ENCODE measurements at places on chromosomes 16 and 17. TPM values are rescaled to one million over a fixed set of nuclear protein-coding genes. Genes with fewer than 3 reads are reported as not detected.
A peak's percentile ranks its signal among the peaks of the same experiment; 100 is the strongest.

DNA sequence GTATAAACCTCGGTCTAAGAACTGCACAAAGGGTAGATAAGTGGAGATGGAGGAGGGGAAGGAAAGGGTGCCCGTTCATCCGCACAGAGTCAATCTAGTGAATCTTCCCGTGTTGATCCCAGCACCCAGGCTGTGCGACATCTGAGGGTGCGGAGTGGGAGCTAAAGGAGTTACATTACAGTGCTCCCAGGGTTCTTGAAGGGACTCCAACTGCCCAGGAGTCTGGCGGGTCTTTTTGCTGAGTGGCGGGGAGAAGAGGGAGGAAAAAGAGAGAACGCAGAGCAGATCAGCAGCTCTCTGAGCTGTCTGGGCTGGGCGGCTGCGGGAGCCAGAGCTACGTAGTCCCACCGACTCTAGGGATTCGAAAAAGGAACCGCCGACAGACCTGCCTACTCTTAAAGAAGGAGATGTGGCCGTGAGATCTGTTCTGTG is 1.6 kb upstream of the CA10 start:
- peaks cover 6% of the 10 kb centered on the region for H3K27me3 ChIP-seq
- no peaks in the 10 kb centered on the region for H3K4me1 ChIP-seq
- no peaks in the 10 kb centered on the region for H3K36me3 ChIP-seq
- DNase-seq: no peak

Gene HAP1
- total RNA-seq: under 0.01 TPM

Gene CD300LB
- total RNA-seq: not detected

- H3K4me1 ChIP-seq: no peaks in the 10 kb centered on the region
- H3K4me3 ChIP-seq: no peak overlapping the region
- no peaks in the 10 kb centered on the region for H3K36me3 ChIP-seq
- H3K27ac ChIP-seq: no peak overlapping the region
- no peak for DNase-seq
These were observed 44.3 kb downstream of the PMP22 start for GRCh38 chr17:15220785-15221184.

Gene KIAA0513
- total RNA-seq: 35.1 TPM

DNA sequence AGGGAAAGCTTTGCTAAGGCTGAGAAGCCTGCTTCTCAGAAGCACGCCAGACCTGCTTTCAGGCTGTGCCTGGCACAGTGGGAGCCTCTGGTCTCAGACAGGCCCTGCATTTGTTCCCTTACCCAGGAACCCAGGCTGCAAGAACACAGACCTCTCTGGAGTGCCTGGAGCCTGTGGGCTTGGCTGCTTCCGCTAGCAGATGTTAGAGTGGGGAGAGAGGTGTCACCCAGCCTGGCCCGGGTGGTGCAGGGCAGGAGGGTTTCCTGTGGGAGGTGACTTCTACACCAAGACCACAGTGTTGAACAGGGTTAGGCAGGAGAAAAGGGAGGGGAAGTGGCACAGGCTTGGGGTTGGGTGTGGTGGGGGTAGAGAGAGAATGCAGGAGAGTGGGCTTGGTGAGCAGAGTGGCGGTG is 35.8 kb upstream of the ADGRG1 start:
- no peak overlapping the region for H3K4me3 ChIP-seq
- DNase-seq: no peak
- H3K4me1 ChIP-seq: peaks cover 16% of the 10 kb centered on the region
- H3K27ac ChIP-seq: no peak overlapping the region
- H3K36me3 ChIP-seq: no peaks in the 10 kb centered on the region
- H3K27me3 ChIP-seq: peaks cover 10% of the 10 kb centered on the region

GRCh38 chr16:77500286-77500598 is 65.4 kb upstream of the ADAMTS18 start:
- peaks cover 9% of the 10 kb centered on the region for H3K4me1 ChIP-seq
- no peak overlapping the region for H3K27ac ChIP-seq
- H3K4me3 ChIP-seq: no peak overlapping the region
- DNase-seq: no peak

Gene KRTAP1-5
- total RNA-seq: 31.8 TPM

DNA sequence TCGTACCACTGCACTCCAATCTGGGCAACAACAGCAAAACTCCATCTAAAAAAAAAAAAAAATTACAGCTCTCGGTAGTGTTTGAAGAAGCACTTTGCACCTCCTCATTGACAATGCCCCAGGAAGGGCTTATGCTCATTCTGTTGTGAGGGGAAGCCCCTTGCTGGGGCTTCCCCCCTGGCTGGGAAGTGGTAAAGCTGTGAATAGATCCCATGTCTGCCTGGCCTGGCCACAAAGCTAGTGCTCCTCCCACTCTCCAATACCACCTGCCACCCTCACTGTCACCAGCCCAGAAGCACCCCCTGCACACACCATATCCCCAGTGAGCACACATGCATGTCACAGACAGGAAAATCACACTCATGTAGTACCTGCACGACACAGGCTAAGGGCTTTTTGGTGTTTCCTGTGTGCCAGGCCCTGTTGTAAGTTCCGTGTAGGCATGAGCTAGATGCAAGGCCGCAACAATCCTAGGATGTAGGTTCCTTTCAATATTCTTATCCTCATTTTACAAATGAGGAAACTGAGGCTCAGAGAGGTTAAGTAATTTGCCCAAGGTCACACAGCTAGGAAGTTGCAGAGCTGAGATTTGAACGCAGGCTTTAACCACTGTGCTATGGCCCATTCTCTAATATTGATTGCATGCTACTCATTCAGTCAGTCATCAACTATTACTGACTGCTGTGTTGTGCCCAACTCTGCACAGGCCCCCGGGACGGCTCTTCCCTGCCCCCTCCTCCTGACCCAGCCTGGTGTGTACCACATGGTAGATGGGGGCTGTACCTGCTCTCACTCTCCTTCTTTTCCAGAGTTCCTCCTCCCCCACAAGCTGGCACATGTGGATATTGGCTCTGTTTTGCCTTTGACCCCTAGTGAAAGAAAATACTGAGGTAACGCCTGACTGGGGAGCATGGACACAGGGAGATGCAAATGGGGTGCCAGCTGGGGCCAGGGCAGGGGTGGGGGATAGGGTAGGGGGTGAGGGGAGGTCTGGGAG is 11.9 kb upstream of the COL1A1 start:
- DNase-seq: peak; percentile 26
- no peaks in the 10 kb centered on the region for H3K36me3 ChIP-seq
- H3K4me1 ChIP-seq: peaks cover 82% of the 10 kb centered on the region
- peak overlapping the region; percentile 96 for H3K27ac ChIP-seq
- no peak overlapping the region for H3K4me3 ChIP-seq

Gene CDH1
- 1.1 TPM for total RNA-seq

DNA sequence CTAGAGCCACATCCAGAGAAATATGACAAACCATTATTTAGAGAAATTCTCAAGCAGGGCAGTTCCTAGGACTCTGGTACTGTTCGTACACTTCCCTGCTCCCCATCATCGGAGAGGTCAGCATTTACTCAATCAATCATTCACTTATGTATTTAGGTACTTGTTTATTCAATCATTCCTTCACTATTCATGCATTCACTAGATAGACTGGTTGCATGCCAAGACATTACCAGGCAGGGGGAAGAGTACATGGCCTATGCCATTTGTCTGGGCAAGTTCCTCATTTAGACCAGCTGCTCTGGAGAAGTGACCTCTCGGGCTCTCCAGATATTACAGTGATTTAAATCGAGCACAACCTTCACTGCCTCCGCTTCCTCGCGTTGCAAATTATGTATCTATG is 603.4 kb downstream of the KCNJ2 start:
- no peak overlapping the region for H3K27ac ChIP-seq
- H3K4me3 ChIP-seq: no peak overlapping the region
- H3K4me1 ChIP-seq: no peaks in the 10 kb centered on the region
- no peak for DNase-seq

Data from osteoblast (primary cell).